ENCODE measurements at places on chromosomes 6 and 20.

DNA sequence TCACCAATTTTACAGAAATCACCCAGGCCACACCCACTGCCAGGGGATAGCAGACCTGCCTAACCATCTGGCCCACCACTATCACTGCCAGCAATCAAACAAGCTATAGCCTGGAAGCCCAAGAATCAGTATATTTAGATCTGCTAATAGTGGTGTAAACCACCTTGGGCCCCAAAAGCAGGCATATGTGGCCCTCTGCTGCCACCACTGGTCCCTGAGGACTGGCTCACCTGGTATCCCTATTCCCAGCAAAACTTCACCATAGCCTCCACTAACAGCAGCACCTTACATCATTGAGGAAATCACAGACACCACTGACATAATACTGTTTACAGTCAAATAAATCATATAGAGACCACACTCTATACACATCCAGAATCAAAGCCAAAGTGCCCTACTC, 880.4 kb upstream of the MAN1A1 start:
- no peak for DNase-seq

DNA sequence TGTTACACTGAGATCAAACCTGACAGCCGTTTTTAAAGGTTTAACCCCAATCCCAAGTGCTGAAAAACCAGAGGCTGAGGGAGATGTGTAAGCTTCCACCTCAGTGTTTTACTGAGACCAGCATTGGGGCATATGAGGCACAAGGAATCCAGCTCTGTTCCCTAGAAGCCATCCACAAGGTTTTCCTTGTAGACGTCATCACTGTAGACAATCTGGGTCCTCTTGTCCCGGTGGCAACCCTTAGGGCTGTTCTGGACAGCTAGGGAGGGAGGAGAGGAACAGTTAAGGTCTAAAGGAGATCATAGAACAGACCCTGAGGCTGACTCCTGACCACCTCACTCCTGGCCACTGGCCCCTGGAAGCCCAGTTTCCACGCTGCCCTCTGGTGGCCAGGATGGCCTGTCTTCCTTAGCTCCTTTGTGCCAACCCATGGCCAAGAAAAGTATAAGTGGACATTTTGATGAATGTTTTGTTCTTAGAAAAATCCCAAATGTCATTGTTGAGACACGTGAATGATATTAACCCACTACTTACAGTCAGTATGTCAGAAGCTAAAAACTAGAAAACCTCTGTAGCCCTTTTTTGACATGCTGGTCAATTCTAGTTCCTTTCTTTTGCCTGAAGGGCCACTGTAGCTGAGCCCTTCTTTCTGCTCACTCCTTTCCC, 6.4 kb downstream of the CFB start:
- peak; percentile 53 for DNase-seq

DNA sequence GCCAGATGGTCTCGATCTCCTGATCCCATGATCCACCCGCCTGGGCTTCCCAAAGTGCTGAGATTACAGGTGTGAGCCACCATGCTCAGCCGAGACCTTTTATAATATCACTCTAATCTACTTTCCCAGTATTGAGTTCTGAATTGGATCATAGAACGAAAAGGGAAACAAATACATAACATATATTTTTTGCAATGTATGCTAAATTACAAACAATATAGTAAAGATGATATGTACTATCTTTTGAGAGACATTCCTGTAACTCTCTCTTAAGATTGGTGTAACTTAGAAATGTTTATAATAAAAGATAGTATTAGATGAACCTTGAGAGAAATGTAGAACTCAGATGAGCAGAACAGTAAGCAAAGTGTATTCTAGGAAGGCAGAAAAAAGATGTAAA, 129.2 kb upstream of the TENT5A start:
- no peak for DNase-seq

DNA sequence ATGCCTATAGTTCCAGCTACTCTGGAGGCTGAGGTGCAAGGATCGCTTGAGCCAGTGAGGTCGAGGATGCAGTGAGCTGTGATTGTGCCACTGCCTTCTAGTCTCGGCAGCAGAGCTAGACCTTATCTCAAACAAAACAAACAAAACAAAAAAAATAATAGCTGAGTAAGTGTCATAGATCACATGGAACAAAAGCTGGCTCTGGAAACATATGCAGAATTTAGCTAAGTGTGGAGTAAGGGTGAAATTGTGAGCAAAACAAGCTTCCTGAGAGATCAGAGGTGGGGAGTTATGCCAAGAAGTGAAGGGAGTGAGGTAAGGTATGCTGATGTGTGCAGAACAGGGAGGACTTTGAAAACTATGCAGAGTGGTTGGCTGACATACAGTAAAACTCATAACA, 18.7 kb downstream of the SGK1 start:
- no peak for DNase-seq

GRCh38 chr6:34834789-34835518, 43.1 kb downstream of the BLTP3A start:
- peak; percentile 23 for DNase-seq

- DNase-seq, result no peak
These were observed 8.7 kb downstream of the CDS2 start for GRCh38 chr20:5135363-5136012.

DNA sequence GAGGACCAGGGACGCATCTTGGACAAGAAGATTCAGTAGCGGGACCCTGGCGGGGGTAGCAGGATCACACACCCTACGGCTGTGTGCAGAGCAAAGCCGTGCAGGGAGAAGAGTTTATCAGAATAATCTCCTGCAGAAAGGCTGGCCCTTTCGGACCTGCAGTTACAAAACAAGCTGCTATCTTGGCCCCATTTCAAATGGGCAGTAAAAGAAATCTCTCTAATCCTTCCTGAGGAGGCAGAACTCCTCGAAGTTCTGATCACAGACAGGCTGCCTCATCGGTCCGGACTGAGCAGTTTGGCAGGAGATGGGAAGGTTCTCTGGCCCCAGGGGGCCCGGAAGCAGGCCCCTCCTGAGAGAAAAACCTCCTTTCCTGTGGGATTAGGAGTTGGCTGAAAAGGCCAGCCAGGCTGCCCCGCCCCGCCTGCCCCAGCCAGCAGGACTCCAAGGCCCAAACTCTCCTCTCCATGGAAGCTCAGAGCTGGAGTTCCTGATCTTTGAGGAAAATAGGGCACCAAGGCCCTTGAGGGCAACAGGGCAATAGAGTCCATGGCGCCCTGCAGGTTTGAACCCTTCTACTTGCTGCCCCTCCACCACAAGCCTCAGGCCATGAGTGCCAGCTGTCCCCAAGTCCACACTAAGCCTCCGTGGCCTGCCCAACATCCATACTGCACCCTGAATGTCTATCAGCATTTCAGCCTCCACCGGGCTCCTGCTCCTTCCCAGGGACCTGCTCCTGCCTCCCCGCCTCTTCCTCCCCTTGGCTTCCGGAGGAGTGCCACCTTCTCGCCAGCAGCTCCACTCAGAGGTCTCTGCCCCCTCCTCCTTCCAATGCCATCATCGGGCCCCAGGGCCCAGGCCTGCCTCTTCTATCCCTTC, 141.3 kb downstream of the PREX1 start:
- DNase-seq, result peak; percentile 36

- no peak for DNase-seq
These were observed 610.6 kb downstream of the HDGFL1 start for GRCh38 chr6:23179994-23180393.

DNA sequence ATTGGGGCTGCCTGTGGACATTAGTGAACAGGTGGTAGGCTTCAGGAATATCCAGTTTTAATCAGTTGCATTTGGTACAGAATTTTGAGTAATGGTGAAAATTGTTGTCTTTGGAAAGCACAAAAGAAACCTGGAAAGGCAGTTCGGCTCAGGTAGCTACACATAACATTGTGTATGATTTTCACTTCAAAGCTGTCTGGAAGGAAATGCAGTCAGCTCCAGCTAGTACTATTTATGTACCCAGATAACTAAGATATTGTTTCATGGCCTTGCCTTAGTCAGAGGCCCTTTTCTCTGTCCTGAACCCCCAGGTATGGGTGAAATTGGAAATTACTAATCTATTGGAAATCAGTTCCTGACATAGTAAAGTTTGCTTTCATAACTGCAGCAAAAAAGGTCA, 195.6 kb upstream of the UST start:
- DNase-seq, result no peak

DNA sequence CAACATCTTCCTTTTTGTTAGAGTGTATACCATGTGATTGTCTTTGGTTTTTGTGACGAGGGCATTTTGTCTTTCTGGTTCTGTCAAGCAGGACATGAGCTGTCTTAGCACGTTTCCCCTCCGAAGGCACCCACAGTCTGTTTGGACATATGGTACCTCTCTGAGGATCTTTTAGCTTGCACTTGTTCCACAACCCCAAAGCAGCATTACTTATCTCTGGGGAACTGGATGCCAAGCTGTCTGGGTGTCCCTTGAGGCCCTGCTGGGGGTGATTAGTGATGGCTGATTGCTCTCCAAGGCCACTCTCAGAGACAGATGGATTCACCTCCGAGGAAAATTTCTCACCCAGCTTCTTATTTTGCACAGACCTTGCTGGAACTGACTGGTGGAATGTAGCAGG, 445.0 kb upstream of the CHD6 start:
- no peak for DNase-seq

- DNase-seq, result no peak
These were observed 159.3 kb upstream of the PLCB4 start for GRCh38 chr20:8909596-8909995.

GRCh38 chr6:166752097-166752496, 125.0 kb upstream of the RPS6KA2 start:
- DNase-seq, result no peak

GRCh38 chr6:139262519-139263300, 29.1 kb downstream of the TXLNB start:
- DNase-seq, result no peak

DNA sequence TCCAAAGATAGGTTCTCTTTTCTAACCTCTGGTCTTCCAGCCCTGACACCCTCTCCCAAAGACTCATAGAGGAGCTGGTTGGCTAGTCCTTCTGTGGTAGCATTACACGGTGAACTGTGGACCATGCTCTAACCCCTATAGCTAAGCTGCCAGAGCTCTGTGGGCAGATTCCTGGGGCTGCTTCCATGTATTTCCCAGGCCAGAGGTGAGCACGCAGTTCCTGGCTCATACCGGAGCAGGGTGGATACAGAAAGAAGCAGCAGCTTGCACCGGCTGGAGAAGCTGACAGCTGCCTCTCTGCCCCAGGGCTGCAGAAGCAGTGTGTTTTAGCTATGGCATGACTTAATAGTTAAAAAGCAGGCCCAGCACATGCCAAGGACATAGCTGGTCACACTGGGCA, 84.1 kb upstream of the FOXP4 start:
- no peak for DNase-seq

DNA sequence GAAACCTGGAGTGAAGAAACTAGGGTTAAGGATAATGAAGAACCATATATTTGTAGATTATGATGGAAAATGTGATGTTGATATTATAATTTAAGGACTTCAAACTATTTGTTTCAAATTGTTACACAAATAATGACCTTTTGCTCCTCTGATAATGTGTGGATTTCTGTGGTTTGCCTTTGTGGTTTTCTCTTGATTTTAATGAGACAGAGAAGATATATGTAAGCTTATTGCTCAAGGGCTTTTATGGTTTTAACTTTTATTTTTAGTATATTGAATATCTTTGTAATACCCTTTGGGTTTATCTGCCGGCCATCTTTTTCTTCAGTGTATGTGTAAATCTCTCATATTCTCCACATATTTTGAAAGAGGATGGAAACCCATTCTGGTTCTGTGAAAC, 362.3 kb downstream of the RIMS1 start:
- DNase-seq, result peak; percentile 14

- no peak for DNase-seq
These were observed 34.0 kb upstream of the NXT1 start for GRCh38 chr20:23316626-23317025.

DNA sequence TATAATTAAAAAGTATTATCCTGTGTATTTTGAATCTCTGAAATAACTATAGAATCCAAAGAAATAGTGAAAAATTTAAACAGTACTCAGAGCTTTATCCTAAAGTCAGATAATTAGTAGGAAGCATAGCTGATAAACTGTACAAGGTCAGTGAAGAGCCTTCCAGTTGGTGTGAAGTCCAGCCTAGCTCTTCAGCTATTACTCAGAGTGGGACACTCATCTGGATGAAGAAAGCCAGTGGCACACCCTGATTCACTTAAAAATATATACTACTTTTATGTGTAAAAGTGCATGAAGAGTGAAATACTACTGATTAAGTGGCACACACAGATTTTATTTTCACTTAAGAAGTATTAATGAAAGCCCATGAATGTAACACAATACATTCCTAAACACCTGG, 3.1 kb downstream of the IFNGR1 start:
- DNase-seq, result no peak

- no peak for DNase-seq
These were observed 45.3 kb upstream of the NRSN1 start for GRCh38 chr6:24080711-24081110.

DNA sequence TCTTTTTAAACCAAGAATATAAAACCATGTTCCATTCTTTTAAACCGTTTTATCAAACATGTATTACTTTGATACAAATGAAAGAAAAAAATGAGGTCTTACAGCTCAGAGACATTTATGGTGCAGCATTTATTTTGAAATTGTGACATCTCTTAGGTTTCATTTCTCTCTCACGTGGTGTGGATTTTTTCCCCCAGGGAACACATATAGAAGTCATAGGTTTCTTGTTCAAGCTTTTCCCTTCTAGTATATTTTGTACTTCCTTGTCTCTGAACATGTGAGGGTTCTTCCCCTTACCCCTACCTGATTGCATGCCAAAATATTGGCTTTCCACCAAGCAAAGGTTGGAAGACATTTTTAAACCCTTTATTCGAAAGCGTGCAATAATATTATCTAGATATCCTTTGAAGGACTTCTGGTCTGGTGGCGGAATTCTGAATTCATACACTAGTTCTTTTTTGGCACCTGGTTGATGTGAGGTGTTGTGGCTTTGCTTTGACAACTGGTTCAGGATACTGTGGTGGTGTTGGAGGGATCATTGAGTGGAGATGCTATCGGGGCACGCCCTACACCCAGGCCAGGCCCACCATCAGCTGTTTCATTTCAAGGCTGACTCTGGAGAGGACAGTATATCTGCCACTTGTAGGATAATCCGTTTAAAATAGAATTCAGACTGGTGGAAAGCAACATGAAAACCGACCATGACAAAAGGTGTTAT, 5.6 kb upstream of the FAM50B start:
- DNase-seq, result no peak

- DNase-seq, result peak; percentile 43
These were observed 369.0 kb downstream of the THBS2 start for GRCh38 chr6:168884646-168885086.

DNA sequence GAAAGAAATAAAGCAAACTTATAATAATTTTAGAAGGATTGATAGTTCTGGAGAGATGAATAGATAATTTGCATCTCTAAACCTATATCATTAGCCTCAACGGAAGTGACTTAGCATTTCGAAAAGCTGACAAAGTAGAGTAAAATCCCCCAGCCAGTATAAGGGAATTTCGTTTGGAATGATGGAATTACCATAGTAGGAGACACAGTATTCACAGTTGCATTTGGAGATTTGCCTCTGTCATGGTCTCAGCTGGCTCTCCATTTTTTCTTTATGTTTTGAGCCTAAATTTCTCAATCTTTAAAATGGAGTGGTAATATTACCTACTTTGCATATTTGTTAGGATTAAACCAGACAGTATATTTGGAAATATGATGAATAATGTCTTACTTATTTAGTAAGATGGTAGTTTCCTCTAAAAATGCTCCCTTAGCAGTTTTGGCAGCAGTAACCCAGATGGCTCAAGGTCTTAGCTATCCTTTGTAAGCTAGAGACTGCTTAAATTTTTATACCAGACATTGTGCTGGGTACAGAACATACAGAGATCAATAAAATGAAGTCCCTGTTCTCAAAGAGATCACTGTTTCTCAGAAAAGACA, 58.2 kb downstream of the SMAP1 start:
- peak; percentile 52 for DNase-seq

- DNase-seq, result peak; percentile 79
These were observed 18.3 kb downstream of the MARCKS start for GRCh38 chr6:113875470-113875869.
